IMR-90 (cell line): ENCODE measurements at places on chromosomes 16 and 17. TPM values are rescaled to one million over a fixed set of nuclear protein-coding genes. Genes with fewer than 3 reads are reported as not detected.

- peak overlapping the region; percentile 73 for H3K27ac ChIP-seq
- peaks cover 15% of the 10 kb centered on the region for H3K4me1 ChIP-seq
- no peaks in the 10 kb centered on the region; the same call in 1 of the 2 replicates for H3K27me3 ChIP-seq
Measured at GRCh38 chr17:83203073-83203471, 123.7 kb downstream of the METRNL start.

DNA sequence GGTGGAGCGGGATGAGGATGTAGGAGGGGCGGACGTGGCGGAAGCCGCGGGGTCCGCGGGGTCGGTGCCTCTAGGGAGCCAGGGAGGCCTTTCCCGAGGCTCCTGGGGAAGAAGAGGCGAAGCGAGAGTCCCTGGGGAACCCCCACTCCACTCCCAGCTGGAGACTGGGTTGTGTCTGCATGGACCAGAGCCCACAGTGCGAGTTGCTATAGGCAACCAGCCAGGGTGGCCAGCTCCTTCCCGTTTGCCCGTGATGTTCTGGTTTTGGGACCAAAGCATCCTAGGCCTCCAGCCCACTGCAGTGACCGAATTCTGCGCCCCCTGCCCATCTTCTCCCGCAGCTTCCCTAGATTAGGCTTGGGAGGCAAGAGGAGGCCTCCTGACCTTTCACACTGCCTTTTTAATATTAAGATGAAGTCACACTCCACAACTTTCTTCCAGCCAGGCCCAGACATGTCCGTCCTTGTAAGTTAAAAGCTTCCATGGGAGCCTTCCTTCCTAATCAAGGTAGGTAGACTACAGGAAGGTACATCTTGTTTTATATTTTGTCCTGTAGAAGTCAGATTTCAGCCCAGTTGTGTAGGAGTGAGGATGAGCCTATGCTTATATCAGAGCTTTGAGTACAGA lies 469 bp downstream of the AMZ2 start:
- H3K4me1 ChIP-seq = no peaks in the 10 kb centered on the region
- peak overlapping the region; percentile 86 for H3K27ac ChIP-seq
- H3K4me3 ChIP-seq = peak overlapping the region; percentile 69
- peak; percentile 57 for DNase-seq

- H3K36me3 ChIP-seq = no peaks in the 10 kb centered on the region
- no peaks in the 10 kb centered on the region for H3K4me1 ChIP-seq
- no peak for DNase-seq
- no peak overlapping the region for H3K4me3 ChIP-seq
- no peaks in the 10 kb centered on the region for H3K27me3 ChIP-seq
Measured at GRCh38 chr17:74096456-74096855, 107.0 kb upstream of the RPL38 start.

GRCh38 chr17:15009087-15009486 lies 256.0 kb downstream of the PMP22 start:
- no peaks in the 10 kb centered on the region for H3K36me3 ChIP-seq
- H3K4me1 ChIP-seq = no peaks in the 10 kb centered on the region
- no peak overlapping the region for H3K27ac ChIP-seq
- peaks cover 15% of the 10 kb centered on the region for H3K27me3 ChIP-seq
- H3K4me3 ChIP-seq = no peak overlapping the region
- no peak for DNase-seq

DNA sequence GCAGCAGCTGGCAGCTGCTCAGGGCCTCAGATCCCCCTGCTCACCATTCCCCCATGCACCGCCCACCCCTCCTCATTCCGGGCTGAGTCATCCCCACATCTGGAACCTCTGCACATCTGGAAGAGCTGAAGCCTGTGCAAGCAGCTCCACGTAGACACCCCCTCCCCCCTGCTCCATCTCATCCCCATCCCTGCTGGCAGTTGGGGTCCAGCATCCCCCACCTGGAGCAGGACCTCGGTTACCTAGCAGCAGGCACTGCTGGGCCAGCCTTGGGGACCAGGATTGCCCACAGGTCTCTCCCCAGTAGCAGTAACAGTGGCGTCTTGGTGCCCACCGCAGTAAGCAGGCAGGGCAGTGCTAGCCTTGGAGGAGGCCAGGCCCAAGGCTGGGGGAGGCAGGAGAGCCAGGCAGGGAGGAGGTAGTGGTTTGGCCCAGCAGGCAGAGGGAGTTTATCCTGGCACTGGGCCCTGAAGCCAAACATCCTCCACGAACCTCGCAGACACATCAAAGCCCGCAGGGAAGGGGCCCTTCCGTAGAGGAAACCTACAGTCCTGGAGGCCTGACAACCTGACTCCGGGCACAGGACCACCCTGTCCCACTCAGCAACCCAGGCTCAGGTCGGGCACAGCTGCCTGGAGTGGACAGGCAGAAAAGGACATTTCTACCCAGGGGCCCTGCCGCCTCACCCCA lies 7.7 kb upstream of the TMEM92 start:
- DNase-seq = peak; percentile 88
- peak overlapping the region; percentile 88 for H3K27ac ChIP-seq
- peaks cover 72% of the 10 kb centered on the region for H3K4me1 ChIP-seq
- no peaks in the 10 kb centered on the region for H3K27me3 ChIP-seq

GRCh38 chr16:26961459-26961858 lies 105.3 kb upstream of the C16orf82 start:
- no peaks in the 10 kb centered on the region for H3K36me3 ChIP-seq
- DNase-seq = no peak
- peaks cover 18% of the 10 kb centered on the region for H3K27me3 ChIP-seq
- no peaks in the 10 kb centered on the region for H3K4me1 ChIP-seq

GRCh38 chr17:56880133-56880532 lies 33.7 kb downstream of the TRIM25 start:
- no peaks in the 10 kb centered on the region for H3K36me3 ChIP-seq
- H3K27ac ChIP-seq = no peak overlapping the region
- H3K27me3 ChIP-seq = no peaks in the 10 kb centered on the region
- no peaks in the 10 kb centered on the region for H3K4me1 ChIP-seq

- H3K4me3 ChIP-seq = no peak overlapping the region
- no peaks in the 10 kb centered on the region for H3K4me1 ChIP-seq
- H3K27ac ChIP-seq = no peak overlapping the region
- no peaks in the 10 kb centered on the region for H3K36me3 ChIP-seq
Measured at GRCh38 chr17:67600408-67600807, 117.3 kb upstream of the NOL11 start.

DNA sequence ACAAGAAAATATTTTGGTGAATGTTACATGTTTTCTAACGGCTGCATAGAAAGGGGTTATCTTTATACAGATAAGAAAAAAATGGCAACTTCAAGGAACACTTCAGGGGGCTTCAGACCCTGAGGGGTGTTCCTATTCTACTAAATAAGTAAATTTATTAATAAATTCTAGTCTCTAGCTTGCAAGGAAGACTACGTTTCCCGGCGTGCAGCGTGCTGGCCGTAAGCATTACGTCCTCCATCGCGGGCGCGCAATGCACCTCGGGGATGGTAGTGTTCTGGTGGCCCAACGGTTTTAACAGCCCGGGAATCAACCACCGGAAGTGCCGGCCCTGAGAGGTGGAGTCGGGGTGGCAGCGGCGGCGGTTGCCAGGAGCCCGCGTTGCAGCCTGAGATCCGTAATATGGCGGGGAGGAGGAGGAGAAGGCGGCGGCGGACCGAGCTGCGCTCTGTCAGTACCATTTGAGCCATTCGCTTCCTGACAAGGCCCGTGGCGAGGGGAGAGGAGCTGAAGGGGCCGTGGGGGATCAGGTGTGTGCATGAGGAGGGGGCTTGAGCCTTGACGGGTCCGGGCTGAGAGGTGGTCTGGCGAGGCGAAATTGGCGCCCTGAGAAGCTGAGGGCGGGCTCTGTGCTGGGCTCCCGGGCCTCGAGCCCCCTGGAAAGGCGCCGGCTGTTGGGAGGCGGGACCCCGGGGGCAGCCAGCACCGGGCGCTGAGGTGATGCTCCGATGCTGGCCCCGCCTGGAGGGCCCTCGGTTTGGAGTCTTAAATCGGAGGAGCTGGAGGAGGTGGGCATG lies at the start of gene CCP110:
TSS of gene CCP110 (plus strand) at position 384 of the 797 bp plus-strand sequence. CDS start 3,940 bp downstream, outside the sequence.
- peak within 1 kb of the TSS; percentile 86 for H3K4me3 ChIP-seq
- no peaks in the 10 kb centered on the region for H3K27me3 ChIP-seq
- H3K36me3 ChIP-seq = peaks cover 3% of the 10 kb centered on the region; the same call in 1 of the 2 replicates
- H3K27ac ChIP-seq = peak within 1 kb of the TSS; percentile 68; the same call in 1 of the 2 replicates
- peak; percentile 96 for DNase-seq

- H3K36me3 ChIP-seq = no peaks in the 10 kb centered on the region
- peaks cover 2% of the 10 kb centered on the region; the same call in 1 of the 2 replicates for H3K4me1 ChIP-seq
- no peaks in the 10 kb centered on the region for H3K27me3 ChIP-seq
- DNase-seq = no peak
Measured at GRCh38 chr16:11147754-11148444, 108.1 kb downstream of the SOCS1 start.

- no peaks in the 10 kb centered on the region for H3K36me3 ChIP-seq
- no peaks in the 10 kb centered on the region for H3K4me1 ChIP-seq
- no peak overlapping the region for H3K27ac ChIP-seq
- DNase-seq = no peak
- H3K27me3 ChIP-seq = no peaks in the 10 kb centered on the region
Measured at GRCh38 chr16:12951392-12951791, 50.0 kb downstream of the SHISA9 start.

DNA sequence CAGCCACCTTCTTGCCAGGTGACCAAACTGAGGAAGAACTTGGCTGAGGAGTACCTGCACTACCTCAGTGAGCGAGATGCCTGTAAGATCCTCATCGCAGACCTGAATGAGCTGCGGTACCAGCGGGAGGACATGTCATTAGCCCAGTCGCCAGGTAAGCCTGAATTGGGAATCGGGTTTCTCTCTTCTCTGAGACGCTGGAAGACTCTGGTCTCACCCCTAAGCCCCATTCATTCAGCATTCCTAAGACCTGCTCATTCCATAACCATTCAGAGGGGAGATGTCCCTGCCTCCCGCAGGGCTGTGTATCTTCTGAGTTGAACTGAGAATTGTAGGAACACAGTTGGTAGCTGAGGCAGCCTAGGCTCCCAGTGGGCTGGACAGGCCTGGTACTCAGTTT lies 17.0 kb upstream of the THAP11 start:
- H3K27ac ChIP-seq = no peak overlapping the region
- no peak for DNase-seq
- H3K27me3 ChIP-seq = no peaks in the 10 kb centered on the region
- no peaks in the 10 kb centered on the region for H3K4me1 ChIP-seq
- H3K36me3 ChIP-seq = peaks cover 35% of the 10 kb centered on the region

DNA sequence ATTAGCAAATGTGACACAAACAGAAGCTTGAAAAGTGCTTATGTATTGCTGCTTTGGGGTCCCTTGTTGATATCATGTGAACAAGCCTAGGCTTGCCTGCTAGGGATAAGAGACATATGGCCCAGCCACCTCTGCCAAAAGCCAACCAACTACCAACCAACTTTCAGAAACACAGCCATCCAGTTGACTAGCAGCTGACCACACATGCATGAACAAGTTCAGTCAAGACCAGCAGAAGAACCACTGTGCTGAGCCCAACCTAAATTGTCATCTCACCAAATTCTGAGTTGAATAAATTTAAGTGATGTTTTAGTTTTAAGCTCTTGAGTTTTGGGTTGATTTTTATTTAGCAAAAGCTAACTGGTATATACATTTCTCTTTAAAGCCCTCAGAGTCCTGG lies 3.5 kb downstream of the ERN2 start:
- H3K27me3 ChIP-seq = peaks cover 18% of the 10 kb centered on the region
- no peak overlapping the region for H3K27ac ChIP-seq
- H3K4me3 ChIP-seq = no peak overlapping the region
- H3K36me3 ChIP-seq = no peaks in the 10 kb centered on the region
- DNase-seq = no peak

DNA sequence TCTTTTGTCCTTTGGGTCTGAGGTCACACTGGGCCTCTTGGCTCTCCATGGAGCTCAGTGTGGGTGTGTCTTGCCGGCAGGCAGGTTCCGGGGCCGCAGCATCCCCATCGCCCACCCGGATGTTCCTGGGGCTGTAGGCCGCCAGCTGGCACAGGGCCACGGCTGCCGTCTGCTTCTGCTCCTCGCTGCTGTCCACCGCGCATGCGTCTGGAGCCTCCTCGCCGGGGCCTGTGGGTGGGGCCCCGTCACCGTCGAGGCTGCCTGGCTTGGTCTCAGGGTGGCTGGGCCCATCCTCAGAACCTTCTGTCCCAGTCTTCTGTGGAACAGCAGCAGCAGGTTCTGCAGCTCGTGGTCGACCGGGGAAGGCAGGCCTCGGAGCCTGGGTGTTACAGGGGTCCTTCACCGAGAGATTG lies 9.6 kb downstream of the ZNF750 start:
- DNase-seq = peak; percentile 10
- H3K4me1 ChIP-seq = peaks cover 1% of the 10 kb centered on the region; the same call in 1 of the 2 replicates
- H3K27ac ChIP-seq = no peak overlapping the region
- H3K4me3 ChIP-seq = no peak overlapping the region

GRCh38 chr17:32746280-32746679 lies 130.6 kb downstream of the MYO1D start:
- no peak overlapping the region for H3K27ac ChIP-seq
- no peak for DNase-seq
- no peaks in the 10 kb centered on the region for H3K36me3 ChIP-seq
- no peaks in the 10 kb centered on the region for H3K27me3 ChIP-seq
- no peaks in the 10 kb centered on the region for H3K4me1 ChIP-seq

Gene TPPP3
- total RNA-seq = 0.54 and 0.56 TPM in 2 replicates

Gene MAP3K14
- total RNA-seq = 3.6 and 4.1 TPM in 2 replicates

Gene TNFRSF17
- total RNA-seq = not detected in 2 replicates

Gene UNKL
- 3.6 and 4.1 TPM in 2 replicates for total RNA-seq

Gene GPR142
- total RNA-seq = not detected in 2 replicates

Gene GABARAPL2
- 33.3 and 55.8 TPM in 2 replicates for total RNA-seq

Gene LGALS9B
- total RNA-seq = not detected in 2 replicates
